ENCODE measurements at places on chromosomes 5 and 9.

GRCh38 chr9:89986190-89986589, 381.4 kb downstream of the GADD45G start:
- DNase-seq, result no peak

DNA sequence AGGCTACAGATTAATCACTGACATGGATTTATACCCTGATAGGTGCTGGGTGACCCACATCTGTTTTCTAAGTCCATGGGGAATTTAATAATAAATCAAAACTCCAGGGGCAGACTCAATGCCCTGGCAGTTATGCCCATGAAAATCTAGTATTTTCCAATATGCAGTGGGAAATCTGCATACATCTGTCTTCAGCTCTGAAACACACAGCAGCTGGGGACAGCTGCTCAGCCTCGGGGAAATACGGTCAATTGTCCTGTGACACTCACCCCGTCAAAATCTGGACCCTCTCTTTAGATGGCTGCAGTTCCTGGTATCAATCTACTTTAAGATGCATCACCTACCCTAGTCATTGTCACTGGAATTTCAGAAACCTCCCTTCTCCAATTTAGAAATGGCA, 12.7 kb upstream of the C1QTNF3 start:
- DNase-seq, result no peak

DNA sequence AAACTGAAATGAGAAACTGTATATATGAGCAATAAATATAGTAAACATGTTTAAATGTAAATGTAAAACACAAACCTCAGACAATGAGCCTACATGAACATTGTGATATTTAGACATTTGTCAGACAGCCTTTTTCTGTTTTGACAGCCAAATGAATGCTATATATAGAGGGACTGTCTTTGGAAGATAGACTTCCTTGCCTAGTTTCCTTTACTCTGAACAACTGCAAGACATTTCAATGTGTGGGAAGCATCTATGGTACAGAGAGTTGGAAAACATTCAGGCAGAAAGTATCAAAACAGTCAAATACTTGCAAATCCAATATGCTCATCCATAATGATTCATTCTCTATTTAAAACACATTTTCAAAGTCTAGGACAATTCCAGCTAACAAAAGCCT, 31.7 kb upstream of the TUSC1 start:
- no peak for DNase-seq

DNA sequence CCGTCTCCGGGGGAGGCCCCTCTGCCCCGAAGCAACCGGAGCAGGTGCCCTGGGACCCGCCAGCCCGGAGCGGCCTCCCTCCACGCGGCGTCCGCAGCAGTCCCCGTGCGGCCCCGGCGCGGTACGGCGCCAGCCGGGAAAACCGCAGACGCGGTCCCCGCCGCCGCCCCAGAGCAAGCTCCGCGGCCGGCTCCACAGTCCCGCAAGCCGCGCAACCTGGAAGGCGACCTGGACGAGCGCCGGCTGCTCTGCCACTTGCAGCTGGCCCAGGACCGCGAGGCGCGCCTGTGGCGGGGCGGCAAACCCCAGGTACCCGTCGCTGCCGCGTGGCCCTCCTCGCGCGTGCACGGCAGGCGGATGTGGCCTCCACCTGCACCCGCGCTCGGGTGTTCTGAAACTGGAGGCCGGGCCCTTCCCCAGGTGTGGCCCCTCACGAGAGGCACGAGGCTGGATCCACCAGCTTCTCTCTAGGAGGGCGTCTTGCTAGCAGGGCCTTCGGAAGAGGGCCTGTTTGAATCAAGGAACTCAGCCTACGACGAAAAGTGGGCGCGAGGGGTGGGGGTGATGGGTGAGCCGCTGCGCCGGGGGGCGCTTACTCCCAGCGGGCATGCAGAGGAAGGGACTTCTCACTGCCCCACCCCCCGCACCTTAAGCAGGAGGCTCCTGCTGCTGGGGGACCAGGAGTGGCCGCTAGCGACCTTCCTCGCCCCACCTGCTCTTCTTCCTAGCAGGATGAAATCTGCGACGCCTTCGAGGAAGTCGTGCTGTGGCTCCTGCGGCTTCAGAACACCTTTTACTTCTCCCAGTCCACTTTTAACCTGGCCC, 602 bp downstream of the CCNI2 start:
- DNase-seq, result no peak

GRCh38 chr5:93313672-93314071, 267.3 kb downstream of the NR2F1-AS1 start:
- no peak for DNase-seq

GRCh38 chr5:158450751-158451171, 591.8 kb upstream of the CLINT1 start:
- no peak for DNase-seq

DNA sequence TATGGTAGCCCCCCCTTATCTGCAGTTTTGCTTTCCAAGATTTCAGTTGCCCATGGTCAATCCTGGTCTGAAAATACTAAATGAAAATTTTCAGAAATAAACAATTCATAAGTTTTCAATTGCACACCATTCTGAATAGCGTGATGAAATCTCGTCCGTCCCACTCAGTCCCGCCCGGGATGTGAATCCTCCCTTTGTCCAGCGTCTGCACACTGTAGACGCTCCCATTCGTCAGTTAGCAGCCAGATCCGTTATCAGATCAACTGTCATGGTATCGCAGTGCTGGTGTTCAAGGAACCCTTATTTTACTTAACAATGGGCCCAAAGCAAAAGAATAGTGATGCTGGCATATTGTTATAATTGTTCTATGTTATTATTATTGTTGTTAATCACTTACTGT, 98.6 kb downstream of the TMEM215 start:
- no peak for DNase-seq

Data from GM04503 (cell line).